ENCODE measurements at places on chromosomes 2 and 18.

GRCh38 chr2:8170552-8171327, 511.1 kb upstream of the ID2 start:
- H3K27me3 ChIP-seq = peaks cover 3% of the 10 kb centered on the region
- no peak for DNase-seq
- no peaks in the 10 kb centered on the region for H3K36me3 ChIP-seq
- H3K27ac ChIP-seq = no peak overlapping the region

DNA sequence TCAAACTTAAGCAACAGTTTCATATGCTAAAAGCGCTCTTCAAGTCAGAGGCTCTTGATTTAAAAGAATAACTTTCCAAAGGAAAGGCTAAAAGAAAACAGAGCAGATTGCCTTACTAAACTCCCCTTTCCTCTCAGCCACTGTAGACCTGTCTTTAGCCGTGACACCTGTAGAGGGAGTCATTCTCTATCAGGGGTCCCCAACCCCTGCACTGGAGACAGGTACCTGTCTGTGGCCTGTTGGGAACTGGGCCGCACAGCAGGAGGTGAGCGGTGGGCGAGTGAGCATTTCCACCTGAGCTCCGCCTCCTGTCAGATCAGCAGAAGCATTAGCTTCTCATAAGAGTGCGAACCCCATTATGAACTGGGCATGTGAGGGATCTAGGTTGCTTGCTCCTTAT, 9.6 kb downstream of the SLC14A1 start:
- H3K36me3 ChIP-seq = no peaks in the 10 kb centered on the region
- no peak overlapping the region for H3K4me3 ChIP-seq
- H3K27me3 ChIP-seq = no peaks in the 10 kb centered on the region
- no peak overlapping the region for H3K27ac ChIP-seq

- H3K4me1 ChIP-seq = no peaks in the 10 kb centered on the region
- DNase-seq = no peak
- no peak overlapping the region for H3K27ac ChIP-seq
- H3K4me3 ChIP-seq = no peak overlapping the region
- no peaks in the 10 kb centered on the region for H3K27me3 ChIP-seq
These were observed 171.6 kb upstream of the TNP1 start for GRCh38 chr2:217031445-217031844.

DNA sequence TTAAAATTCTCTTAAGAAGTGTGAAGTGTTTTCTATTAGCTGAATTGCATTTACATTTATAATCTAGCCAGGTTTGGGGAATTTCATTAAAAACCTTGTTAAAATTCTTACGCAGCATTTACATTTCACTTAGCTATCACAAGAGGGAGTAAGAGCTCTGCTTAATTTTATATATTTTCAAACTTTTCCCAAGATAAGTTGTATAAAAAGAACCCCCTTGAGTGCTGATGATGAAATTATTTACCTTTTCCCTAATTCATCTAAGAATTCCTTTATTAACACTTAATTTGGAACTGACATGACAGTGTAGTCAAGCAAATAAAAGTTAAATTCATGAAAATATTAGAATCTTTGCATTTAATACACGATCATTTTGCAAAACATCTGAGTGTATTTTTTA, 54.2 kb upstream of the ZSWIM2 start:
- H3K4me3 ChIP-seq = no peak overlapping the region
- no peaks in the 10 kb centered on the region for H3K36me3 ChIP-seq
- no peaks in the 10 kb centered on the region for H3K4me1 ChIP-seq
- no peak overlapping the region for H3K27ac ChIP-seq
- H3K27me3 ChIP-seq = no peaks in the 10 kb centered on the region

- no peak overlapping the region for H3K27ac ChIP-seq
- no peaks in the 10 kb centered on the region for H3K4me1 ChIP-seq
- H3K36me3 ChIP-seq = no peaks in the 10 kb centered on the region
- no peak overlapping the region for H3K4me3 ChIP-seq
These were observed 836.3 kb upstream of the ACVR2A start for GRCh38 chr2:147008481-147008880.

GRCh38 chr18:44700652-44701051, 20.0 kb downstream of the SETBP1 start:
- no peak for DNase-seq
- H3K27ac ChIP-seq = no peak overlapping the region
- H3K36me3 ChIP-seq = peaks cover 5% of the 10 kb centered on the region

DNA sequence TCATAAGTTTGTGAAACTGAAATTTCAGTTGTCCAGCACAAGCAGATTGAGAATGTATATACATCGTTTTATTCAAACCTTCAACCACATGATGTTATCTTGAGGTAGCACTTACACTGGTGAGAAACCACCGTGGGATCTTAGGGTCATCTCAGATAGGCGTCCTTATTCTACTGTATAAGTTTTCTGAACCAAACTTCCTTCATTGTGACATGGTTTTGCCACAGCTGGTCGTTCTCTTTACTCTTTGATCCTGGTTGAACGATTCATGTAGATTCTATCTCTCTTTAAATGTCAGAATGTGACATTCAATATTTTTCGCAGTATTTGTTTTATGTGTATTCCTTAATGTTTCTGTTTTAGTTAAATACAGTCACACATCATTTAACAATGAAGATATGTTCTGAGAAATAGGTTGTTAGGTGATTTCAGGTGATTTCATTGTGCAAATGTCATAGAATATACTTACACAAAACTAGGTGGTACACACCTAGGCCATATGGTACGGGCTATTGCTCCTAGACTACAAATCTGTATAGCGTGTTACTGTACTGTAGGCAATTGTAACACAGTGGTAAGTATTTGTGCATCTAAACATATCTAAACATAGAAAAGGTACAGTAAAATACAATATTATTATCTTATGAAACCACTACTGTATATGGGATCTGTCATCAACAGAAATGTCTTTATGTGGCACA, 17.9 kb upstream of the ARHGAP25 start:
- no peak overlapping the region for H3K4me3 ChIP-seq
- DNase-seq = no peak
- H3K27me3 ChIP-seq = no peaks in the 10 kb centered on the region
- H3K4me1 ChIP-seq = peaks cover 3% of the 10 kb centered on the region
- no peak overlapping the region for H3K27ac ChIP-seq

DNA sequence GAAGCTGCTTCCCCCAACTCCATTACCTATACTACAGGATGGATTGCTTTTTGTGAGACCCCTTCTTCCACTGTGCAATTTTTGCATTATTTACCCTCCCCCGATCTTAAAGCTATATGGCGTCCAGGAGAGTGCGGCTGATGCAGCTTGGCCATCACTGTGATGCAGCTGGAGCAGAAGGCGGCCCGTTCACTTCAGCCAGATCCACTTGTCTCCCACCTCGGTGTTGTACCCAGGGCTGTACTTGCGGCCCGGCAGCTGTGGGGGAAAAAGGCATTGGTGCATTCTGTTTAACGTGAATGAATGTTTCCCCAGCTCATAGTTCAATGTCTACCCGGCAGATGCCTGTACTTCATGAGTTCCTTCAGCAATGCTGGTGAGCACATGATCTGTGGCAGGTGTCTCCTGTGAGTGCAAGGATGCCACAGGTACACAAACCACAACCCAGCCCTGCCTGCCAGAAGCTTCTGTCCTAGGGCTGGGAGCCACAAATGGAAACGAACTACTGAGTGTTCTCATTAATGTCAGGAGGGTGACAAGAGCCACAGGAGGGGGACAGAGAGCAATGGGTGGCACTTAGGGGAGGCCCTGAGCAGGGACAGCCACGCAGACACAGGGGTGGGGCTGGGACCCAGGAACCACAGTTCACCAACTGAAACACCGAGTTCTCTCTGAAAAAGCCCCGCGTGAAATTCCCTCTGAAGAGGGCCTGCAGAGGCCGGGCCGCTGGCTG, 64.0 kb downstream of the NDUFA10 start:
- H3K4me3 ChIP-seq = no peak overlapping the region
- no peak for DNase-seq
- no peak overlapping the region for H3K27ac ChIP-seq

GRCh38 chr2:64133828-64134227, 10.4 kb downstream of the PELI1 start:
- no peak for DNase-seq
- no peak overlapping the region for H3K4me3 ChIP-seq
- H3K27me3 ChIP-seq = no peaks in the 10 kb centered on the region
- H3K4me1 ChIP-seq = no peaks in the 10 kb centered on the region
- no peak overlapping the region for H3K27ac ChIP-seq

GRCh38 chr18:74803117-74803516, 205.4 kb downstream of the ZNF407 start:
- DNase-seq = no peak
- H3K4me1 ChIP-seq = peaks cover 6% of the 10 kb centered on the region
- no peaks in the 10 kb centered on the region for H3K36me3 ChIP-seq
- H3K27ac ChIP-seq = no peak overlapping the region
- no peak overlapping the region for H3K4me3 ChIP-seq

DNA sequence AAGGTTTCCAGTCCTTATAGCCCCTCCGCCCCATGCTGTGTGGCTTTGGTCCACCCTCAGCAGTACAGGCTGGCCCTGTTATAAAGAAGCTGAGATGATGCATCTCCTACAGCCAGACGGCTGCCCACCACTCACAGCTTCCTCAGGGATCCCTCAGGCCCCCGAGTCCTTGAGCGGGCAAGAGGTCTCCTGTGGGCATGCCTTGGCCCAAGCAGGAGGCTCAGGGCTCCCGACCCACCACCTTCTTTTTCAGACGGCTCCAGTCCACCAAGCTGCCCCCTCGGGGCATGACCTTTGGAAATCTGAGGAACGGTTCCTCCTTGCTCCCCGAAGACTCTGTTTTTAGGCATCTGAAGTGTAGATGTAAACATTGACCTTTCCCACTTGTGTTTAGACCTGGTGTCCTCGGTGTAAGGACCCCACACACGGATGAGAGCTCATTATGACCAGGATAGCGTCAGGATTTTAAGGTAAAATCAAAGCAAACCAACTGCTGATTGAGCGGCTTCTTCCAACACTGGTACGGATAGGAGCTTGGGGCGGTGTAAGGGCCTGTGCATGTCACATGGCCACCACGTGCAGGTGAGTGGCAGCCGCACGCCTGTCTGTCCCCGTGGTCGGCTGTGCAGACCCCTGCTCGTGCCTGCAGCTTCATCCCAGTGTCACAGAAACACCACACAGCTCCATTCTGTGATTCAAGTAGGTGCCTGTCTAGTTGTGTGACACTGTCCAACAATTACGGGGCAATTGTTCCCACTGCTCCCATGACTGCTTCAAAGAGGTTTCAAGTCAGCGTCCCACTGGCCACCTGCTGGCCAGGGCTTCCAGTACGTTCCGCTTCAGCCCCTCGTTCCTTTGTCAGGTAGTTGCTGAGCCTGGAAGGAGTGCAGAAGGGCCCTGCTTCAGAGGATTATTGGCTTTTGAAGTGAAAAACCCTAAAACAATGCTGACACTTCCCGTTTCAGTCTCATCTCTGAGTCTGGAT, 74.7 kb downstream of the NDUFA10 start:
- no peak overlapping the region for H3K27ac ChIP-seq
- no peaks in the 10 kb centered on the region for H3K27me3 ChIP-seq
- no peak for DNase-seq
- H3K36me3 ChIP-seq = peaks cover 5% of the 10 kb centered on the region

DNA sequence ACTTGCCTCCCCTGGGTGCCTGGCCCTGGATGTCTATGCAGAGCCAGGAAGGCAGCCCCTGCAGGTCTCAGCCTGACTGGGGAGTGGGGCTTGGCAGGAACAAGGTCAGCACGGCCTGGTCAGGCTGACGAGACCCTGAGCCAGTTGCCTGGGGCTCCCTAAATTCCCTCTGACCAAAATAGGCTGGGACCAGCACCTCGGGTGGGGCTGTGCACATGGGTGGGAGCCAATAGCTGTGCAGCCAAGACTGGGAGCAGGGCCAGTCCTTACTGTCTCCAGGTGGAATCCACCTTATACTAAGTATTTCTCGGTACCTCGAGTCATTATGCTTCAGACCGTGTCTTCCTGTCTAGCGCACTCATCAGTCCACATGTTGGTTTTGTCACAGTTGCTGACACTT, 11.4 kb upstream of the IL1R2 start:
- no peaks in the 10 kb centered on the region for H3K36me3 ChIP-seq
- no peak for DNase-seq
- no peaks in the 10 kb centered on the region for H3K27me3 ChIP-seq
- no peak overlapping the region for H3K4me3 ChIP-seq
- H3K4me1 ChIP-seq = no peaks in the 10 kb centered on the region

DNA sequence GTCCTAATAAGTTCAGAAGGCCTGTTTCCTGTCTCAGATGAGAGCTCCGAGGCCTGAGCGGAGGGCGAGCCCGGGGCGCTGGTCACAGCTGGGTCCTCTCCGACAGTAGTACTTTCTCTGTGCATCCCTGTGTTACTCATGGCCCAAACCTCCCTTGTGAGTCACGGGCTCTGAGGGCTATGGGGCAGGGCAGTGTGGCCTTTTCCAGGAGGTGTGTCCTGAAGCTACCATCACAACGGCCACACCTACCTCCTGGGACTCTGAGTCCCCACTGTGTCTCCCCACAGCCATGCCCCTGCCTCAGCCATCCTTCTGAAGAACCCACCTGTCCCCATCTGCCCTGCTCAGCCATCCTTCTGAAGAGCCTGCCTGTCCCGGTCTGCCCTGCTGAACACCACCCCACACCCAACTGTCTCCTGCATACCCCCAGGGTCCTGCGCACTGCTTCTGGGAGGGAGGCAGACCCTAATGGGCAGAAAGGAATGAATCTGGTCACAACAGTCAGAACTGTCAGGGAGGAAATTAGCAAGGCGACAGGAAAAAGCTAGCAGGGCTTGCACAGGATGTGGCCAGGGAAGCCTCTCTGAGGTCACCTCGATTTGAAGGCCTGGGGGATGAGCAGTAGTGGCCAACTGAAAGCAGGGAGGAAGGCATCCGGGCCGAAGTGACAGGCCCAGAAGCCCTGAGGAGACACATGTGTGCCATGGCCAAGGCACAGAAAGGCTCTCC, 145.4 kb upstream of the RIOK3 start:
- no peak for DNase-seq
- H3K4me1 ChIP-seq = no peaks in the 10 kb centered on the region
- H3K27me3 ChIP-seq = no peaks in the 10 kb centered on the region
- no peaks in the 10 kb centered on the region for H3K36me3 ChIP-seq
